ENCODE measurements at places on chromosomes 4 and X.

- DNase-seq = no peak
Measured at GRCh38 chr4:105061731-105062130, 84.9 kb upstream of the TET2 start.

DNA sequence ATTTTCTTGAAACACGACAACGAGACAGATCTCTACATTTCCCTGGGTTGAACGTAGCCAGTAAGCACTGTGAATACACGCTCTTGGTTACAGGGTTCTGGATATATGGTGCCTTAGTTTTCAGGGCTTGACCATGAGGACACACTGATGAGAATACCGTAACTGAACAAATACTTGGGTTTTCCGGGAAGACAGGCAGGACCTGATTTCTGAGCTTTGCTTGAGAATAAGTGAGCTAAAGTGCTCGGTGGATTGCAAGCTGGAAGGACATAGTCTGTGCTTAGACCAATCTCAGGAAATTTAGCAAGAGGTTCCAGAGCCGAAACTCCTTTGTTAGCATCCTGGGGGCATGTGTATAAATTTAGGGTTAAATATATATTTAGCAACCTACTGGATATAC is 876 bp upstream of the TACR3 start:
- DNase-seq = no peak

DNA sequence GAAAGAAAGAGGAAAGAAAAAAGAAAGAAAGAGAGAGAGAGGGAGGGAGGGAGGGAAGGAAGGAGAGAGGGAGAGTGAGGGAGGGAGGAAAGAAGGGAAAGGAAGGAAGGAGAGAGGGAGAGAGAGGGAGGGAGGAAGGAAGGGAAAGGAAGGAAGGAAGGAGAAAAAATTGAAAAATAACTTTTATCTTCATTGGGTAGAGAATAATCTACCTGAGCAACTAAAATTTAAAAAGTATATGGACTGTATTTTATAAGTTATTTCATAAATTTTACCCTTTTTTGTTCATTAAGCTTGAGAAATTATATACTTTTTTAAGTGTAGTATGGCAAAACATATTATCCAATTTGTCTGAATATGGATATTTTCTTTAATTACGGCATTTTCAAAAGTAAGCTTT is 32.0 kb downstream of the ARSJ start:
- no peak for DNase-seq

GRCh38 chrX:13110433-13111324 is 66.3 kb upstream of the FAM9C start:
- DNase-seq = no peak

GRCh38 chr4:173280998-173281397 is 53.2 kb downstream of the HMGB2 start:
- no peak for DNase-seq

DNA sequence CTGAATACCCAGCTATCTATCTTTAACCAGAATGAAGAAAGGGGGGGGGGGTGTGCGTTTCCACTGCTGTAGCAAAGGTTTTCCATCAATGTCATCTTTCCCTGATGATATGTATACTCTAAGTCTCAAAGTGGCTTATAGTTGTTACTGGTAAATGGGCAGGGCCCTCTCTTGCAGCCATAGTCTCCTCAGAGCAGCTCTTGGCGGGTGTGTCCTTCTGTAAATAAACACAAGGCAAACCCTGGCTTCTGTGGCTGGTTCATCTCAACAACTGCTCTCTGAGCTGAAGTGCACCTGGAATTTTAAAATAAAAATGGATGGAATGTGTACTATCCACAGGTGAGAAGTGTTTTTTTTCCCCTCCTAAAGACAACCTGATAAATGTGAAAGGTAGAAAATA is 57.5 kb upstream of the SCML1 start:
- DNase-seq = no peak

GRCh38 chr4:56445699-56446098 is 9.6 kb downstream of the PAICS start:
- no peak for DNase-seq

- no peak for DNase-seq
Measured at GRCh38 chr4:40870150-40870549, 120.4 kb downstream of the NSUN7 start.

GRCh38 chr4:56575820-56576429 is 70.3 kb downstream of the ARL9 start:
- no peak for DNase-seq

- no peak for DNase-seq
Measured at GRCh38 chrX:125205133-125205917, 114.3 kb upstream of the TEX13C start.

DNA sequence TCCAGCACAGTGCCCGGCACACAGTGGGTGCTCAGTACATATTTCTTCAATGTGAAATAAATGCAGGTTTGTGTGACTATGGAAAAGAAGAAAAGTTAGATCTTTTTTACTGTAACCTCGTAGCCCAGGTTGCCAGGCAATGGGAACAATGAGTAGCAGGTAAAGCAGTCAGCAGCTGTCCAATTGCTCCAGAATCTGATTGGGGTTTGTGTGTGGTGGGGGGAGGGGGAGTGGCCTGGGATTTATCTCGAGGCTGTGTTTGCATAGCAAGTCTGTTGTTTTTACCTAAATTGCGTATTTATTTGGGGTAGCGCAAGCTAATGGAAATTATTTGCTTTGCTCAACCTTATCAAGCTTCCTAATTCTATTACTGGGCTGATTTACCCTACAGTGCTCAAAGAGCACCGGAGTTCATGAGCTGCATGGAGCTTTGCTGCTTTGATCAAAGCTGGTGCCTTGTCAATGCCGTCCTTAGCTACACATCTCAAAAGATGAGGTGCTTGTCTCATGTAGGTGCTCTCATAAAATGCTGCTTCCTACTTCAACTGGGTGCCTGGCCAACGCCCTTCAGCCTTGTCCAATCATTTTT is 145.0 kb upstream of the DGKK start:
- no peak for DNase-seq

DNA sequence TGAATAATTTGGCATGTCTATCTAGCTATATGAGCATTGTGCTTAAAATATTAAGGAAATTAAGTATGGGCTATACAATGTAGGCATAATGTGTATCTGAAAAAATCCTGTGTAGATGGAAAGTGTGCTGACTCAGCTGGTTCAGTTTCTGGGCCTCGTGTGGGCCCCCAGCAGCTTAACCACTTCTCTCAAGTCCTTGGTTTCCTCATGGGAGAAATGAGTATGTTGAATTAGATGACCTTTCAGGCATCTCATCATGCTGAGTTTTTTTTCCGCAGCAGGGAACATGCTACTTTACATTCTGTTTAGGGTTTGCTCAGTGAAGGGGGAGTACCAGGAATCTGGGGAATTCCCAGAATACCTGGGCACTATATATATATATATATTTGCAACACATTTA is 30.5 kb downstream of the RHOH start:
- DNase-seq = no peak

GRCh38 chr4:43353552-43353951 is 461.0 kb downstream of the GRXCR1 start:
- DNase-seq = no peak

DNA sequence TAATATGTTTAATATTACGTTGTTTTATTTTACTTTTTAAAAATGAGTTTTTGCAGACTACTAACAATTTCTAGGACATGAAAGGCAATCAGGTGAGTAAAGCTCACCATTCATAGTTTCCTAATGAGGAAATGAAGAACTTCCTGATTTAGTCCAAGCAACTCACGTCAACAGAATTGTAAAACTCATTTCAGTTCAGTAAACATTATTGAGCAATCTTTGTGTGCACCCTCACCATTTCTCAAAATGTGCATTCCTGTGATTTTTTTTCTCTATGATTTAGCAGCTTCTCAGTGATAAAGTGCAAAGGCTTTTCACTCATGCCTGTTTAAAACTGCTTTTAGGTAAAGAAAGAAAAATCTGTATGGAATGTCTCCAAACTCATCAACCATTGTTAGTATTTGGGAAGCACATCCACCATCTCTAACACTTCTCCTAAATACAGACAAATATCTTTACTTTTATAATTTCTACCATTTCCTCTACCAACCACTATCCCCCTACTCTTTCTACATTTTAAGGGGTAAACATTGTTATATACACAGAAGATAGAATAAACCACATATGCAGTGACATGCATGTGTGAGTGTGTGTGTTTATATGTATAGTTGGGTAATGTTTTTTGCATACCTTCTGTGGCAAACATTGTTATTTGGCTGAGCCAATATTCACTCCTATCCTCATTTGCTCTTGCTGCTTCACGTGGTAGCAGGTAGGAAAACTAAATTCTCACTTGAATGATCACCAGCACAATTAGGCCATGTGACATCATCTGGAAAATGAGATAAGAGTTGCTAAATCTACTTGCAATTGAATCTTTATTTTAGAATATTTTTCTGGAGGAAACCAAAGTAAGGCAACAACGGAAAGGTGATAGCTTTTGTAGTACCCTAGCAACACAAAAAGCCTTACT is 54.7 kb upstream of the PRDM8 start:
- no peak for DNase-seq
